ENCODE measurements at places on chromosomes 13 and 19.

- peak; percentile 90 for DNase-seq
Observed at GRCh38 chr19:19062454-19063182, 1.2 kb upstream of the SLC25A42 start.

- DNase-seq, result no peak
Observed at GRCh38 chr13:98825659-98826058, 73.2 kb upstream of the SLC15A1 start.

DNA sequence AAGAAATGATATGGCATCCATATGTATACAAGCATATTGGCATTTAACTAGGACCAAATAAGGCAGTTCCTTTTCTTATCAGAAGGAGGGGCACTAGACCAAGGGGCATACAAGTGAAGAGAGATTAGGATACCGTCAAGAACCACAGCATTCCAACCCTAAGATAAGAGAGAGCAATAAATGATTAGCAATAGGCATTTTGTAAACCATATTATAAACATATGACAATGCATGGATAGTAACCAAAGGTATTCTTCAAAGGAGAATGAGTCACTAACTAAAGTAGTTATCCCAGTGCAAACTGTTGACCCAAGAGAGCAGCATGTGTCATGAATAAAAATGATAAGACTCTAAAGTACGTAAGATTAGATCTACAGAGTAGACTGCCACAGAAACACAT lies 500.9 kb upstream of the HTR2A start:
- peak; percentile 70 for DNase-seq

- peak; percentile 98 for DNase-seq
Observed at GRCh38 chr19:48543121-48543710, 8.8 kb upstream of the SULT2B1 start.

GRCh38 chr13:52428295-52428694 lies 22.1 kb downstream of the VPS36 start:
- peak; percentile 25 for DNase-seq

- no peak for DNase-seq
Observed at GRCh38 chr13:110236831-110237261, 70.1 kb downstream of the COL4A1 start.

- no peak for DNase-seq
Observed at GRCh38 chr13:112999414-113000177, 30.6 kb downstream of the MCF2L start.

DNA sequence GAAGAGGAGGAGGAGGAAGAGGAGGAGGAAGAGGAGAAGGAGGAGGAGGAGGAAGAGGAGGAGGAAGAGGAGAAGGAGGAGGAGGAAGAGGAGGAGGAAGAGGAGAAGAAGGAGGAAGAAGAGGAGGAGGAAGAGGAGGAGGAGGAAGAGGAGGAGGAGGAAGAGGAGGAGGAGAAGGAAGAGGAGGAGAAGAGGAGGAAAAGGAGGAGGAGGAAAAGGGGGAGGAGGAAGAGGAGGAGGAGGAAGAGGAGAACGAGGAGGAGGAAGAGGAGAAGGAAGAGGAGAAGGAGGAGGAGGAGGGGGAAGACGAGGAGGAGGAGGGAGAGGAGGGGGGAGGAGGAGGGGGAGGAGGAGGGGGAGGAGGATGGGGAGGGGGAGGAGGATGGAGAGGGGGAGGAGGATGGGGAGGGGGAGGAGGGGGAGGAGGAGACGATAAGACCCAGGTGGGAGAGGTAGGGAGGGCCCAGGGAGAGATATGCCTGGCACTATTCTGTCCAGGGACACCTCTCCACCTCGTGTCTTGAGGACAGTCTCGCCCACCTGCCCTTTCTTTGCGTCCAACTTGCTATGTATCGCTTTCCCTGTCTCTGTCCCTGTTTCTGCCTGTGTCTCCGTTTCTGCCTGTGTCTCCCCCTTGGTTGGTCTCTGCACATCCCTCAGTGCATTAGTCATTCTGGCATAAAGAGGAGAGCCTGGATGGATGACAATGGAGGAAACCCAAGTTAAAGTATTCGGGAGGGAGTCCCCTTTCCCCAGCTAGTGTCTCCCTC lies 7.1 kb upstream of the KLK5 start:
- peak; percentile 37 for DNase-seq

DNA sequence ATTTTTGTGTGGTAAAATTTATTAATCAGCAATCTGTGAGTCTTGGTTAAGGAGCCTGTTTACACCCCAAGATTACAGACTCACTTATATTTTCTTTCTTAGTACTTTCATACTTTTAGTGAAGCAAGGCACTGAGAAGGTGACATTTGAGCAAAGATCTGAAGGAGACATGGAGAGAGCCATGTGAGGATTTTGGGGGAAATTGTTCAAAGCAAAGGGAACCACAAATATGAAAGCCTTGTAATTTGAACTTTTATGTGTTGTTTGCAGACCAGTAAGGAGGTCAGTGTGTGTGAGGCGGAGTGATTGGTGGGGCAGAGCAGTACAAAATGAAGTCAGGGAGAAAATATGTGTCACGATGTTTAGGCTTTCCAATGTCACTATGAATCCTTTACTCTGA lies 140.7 kb upstream of the KLF12 start:
- DNase-seq, result no peak

DNA sequence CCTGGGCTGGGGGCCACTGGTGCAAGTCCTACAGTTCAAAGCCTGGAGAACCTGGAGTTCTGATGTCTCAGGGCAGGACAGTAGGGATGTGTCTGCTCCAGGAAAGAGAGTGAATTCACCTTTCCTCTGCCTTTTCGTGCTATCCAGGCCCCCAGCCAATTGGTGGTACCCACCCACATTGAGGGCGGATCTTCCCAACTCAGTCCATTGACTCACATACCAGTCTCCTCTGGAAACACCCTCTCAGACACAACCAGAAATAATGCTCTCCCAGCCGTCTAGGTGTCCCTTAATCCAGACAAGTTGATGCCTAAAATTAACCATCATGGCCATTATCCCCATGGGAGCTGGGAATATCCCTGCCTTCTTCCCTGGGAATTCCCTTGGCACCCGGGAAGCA lies 38.8 kb upstream of the CHST8 start:
- DNase-seq, result no peak

DNA sequence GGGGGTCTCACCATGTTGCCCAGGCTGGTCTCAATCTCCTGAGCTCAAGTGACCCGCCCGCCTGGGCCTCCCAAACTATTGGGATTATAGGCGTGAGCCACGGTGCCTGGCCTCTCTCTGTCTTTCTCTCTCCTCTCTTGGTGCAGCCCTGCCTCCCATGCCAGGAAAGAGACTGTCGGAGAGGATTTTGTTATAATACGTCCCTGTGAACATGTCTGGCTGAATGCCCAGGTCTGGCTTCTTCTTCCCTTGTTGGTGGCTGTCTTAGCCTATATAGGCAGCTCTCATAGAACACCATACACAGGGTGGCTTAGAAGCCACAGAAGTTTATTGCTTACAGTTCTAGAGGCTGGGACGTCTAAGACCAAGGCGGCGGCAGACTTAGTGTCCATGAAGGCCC lies 46.4 kb downstream of the PEX11G start:
- no peak for DNase-seq

- DNase-seq, result peak; percentile 90
Observed at GRCh38 chr19:55341171-55341588, 1.5 kb downstream of the KMT5C start.

DNA sequence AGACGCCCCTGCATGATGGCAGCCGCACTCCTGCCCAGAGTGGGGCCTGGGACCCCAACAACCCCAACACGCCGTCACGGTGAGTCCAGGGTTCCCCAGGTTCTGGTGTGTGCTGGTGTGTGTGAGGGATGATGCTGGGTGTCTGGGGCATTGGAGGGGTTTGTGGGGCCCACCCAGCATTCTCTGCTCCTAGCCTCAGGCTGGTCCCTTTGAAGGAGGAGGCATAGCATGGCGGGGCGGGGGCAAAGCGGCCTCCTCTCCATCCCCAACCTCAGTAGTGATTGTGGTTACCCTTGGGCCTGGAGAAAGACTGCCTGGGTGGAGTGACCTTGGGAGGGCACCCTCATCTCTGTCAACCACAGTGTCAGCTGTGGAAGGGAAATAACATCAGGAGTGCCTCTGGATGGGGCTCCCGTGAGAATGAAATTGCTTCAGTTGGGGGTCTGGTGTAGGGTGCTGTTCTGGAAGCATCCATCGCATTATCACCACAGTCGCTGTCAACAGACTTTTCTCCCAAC lies 7.1 kb upstream of the TIMM50 start:
- no peak for DNase-seq

DNA sequence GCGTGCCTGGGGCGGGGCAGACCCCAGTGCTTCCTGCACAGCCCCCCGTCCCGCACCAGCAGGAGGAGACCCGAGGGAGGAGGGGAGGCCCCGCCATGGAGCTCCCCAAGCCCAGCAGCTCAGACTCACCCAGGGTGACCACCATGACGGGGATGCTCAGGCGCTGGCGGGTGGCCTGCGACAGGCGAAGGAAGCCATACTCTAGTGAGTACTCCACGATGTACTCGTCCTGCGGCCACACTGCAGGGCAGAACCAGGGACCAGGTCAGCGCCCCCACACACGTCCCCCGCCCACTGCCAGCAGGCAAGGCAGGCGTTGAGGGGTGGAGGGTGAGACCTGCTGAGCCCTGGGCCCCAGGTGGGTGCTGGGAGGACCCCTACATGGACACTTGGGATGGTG lies 8.6 kb downstream of the TMEM259 start:
- no peak for DNase-seq
